ENCODE measurements at places on chromosomes 16 and 17. TPM values are rescaled to one million over a fixed set of nuclear protein-coding genes. Genes with fewer than 3 reads are reported as not detected.

DNA sequence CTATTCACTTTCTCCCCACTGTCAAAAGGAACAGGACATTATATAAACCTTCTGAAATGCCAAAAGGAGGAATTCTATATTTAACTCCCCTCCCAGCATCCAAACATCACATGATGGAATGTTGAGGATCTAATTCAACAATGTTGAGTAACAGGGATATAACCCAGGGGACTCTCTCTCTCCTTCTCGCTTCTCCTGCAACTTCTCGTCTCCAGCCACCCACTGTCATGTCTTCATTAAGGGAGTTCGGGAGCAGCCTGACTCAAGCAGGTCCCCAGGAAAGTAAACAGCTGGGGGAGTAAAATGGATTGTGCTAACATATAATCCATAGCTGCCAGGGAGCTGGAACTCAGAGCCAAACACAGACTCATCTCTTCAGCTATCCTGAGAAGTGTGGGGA, 51.7 kb downstream of the GRIN2A start:
- no peak for DNase-seq

DNA sequence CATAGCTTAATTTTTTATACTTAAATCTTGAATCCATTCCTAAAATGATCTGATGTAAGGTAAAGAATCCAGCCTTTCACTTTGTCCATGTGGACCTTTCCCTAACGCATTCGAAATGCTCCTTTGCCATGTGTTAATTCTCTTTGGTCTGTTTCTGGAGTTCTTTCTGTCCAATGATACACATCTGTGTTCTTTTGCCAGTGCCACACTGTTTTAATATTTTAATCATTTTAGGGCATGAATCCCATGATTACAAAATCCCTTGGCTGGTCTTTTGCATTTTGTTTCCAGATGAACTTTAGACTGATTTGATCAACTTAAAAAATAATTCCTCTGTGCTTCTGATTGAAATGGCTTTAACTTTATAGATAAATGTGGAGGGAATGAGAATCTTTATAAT, 74.1 kb downstream of the NTN1 start:
- DNase-seq, result no peak

SLC38A8 gene
- total RNA-seq, result not detected

MAPT gene
- not detected for total RNA-seq

- DNase-seq, result no peak
Observed at GRCh38 chr16:86018941-86019340, 120.0 kb downstream of the IRF8 start.

PGAP3 gene
- 14.0 TPM for total RNA-seq

DNA sequence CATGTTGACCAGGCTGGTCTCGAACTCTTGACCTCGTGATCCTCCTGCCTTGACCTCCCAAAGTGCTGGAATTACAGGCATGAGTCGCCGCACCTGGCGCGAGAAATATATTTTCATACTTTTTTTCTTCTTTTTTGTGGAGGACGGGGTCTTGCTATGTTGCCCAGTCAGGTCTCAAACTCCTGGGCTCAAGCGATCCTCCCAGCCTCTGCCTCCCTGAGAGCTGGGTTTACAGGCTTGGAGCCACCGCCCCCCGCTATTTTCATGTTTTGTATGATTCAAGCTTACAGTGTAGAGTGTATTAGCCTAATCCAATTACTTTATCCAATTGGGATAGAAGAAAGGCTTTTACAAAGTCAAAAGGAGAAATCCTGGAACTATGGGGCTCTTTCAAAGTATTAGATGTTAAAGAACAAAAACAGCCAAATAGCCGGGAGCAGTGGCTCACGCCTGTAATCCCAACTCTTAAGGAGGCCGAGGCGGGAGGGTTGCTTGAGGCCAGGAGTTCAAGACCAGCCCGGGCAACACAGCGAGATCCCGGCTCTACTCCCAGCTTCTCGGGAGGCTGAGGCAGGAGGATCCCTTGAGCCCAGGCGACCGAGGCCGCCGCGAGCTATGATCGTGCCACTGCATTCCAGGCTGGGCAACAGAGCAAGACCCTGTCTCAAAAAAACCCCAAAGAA, 1.4 kb upstream of the MAP1LC3B start:
- no peak for DNase-seq

DNA sequence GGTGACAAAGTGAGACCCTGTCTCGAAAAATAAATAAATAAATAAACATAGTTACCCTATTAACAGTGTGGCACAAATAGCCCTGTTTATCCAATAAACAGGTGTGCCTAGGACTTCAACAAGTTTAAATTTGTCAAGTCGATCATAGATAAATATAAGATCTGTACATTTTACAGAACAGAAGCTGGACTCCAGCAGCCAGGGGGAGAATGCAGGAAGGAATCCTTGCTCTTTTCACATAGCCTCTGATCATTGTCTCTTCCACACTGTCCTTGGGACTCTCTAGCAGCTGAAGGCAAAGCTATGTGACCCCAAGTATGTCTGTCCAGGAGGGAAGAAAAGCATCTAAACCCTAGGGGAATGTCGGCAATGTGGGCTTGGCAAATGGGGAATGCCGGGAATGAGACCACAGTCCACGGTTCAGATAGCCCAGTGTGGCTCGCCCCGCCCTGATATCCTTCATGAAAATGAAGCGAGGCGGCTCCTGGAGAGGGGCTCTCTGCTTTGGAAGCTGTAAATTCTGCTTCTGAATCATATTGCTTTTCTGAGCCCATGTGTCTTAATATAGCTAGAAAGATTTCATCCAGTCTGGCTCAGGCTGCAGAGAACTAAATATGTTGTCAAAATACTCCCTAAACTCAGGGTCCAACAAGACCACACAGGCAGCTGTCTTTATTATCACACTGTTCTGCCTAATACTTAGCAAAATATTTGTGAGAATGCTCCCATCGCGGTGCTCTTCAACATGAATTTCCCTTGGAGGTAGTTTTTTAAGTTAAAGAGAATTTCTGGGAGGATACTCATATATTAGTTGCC, 24.9 kb upstream of the GRB2 start:
- DNase-seq, result peak; percentile 80

GRCh38 chr17:40980117-40980516, 4.0 kb downstream of the KRT40 start:
- no peak for DNase-seq

NHERF2 gene
- total RNA-seq, result 7.3 TPM

ENGASE gene
- total RNA-seq, result 11.7 TPM

DNA sequence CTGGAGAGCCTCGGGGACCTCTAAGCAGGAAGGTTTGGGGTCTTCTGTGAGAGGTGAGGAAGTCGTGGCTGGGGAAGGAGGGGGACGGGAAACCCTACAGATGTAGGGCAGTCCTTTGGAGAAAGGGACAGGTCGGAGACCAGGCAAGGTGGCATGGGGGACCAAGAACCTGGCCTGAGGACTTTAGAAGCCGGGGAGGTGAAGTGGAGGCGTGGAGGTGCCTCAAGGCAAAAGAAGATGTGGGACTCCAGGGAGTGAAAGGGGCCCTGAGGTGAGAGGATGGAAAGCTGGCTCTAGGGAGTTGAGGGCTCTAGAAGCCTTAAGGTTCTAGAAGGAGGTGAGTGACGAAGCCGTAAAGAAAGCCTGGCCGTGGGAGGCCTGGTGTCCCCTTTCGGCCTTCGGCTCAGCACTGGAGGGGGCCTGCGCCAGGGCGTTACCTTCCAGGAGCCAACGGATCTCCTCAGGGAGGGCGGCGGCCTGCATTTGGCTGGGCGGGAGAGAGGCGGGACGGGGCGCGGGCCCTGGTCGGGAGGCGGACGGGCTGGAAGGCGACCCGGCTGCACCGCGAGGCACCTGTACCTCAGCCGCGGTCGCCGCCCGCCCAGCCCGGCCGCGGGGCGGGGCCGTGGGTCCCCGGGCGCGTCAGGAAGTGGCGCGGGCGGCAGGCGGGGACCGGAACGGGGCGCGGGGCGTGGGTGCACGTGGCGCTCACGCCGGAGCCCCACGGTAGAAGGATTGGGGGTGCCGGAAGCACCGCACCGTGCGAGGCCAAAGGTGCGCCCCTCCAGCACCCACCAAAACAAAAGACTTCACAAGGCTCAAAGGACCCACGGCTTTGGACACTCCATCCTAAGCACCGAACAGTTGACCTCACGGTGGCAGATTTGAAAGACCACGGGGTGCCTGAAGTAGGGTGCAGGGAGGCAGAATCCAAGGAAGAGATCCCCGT, at the start of gene SKAP1:
TSS of gene SKAP1 (minus strand) at position 577 of the 949 bp plus-strand sequence.
- DNase-seq, result no peak

CD300LB gene
- total RNA-seq, result not detected

DNA sequence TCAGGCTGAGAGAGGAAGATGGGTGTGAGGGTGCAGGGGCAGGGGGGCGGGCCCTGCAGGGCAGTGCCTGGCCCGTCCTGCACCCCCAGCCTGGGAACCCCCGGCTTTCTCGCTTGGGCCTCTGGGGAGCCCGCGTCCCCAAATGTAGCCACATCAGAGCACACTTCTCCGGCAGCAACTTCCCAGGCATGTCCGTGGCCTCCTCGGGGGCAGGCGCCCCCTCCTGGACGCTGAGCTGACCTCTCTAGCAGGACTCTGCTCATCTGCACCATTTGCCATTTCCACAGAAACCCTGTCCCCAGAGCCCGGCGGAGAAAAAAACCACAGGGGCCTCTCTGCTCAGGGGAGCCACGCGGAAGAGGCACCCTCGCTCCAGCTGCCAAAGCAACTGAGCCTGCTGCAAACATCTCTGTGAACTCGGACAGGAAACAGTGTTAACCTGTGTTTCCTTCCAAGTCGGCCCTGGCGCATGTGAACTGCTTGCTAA, 63.4 kb downstream of the KLHDC4 start:
- no peak for DNase-seq

TNFRSF13B gene
- not detected for total RNA-seq

KCNG4 gene
- not detected for total RNA-seq

GRCh38 chr17:48611681-48612455, 1.1 kb upstream of the HOXB7 start:
- peak; percentile 72 for DNase-seq
